Activated CD4-positive, alpha-beta T cell treated with anti-CD3 and anti-CD28 coated beads for 36 hours (primary cell): ENCODE measurements at places on chromosomes 1 and 21. TPM values are rescaled to one million over a fixed set of nuclear protein-coding genes. Genes with fewer than 3 reads are reported as not detected.

The KIF26B gene
- 0.23 TPM for total RNA-seq

The CDA gene
- not detected for total RNA-seq

GRCh38 chr1:247119600-247120407 lies 15.6 kb upstream of the ZNF669 start:
- H3K27me3 ChIP-seq: no peaks in the 10 kb centered on the region
- no peak for DNase-seq
- no peak overlapping the region for H3K27ac ChIP-seq
- no peaks in the 10 kb centered on the region for H3K36me3 ChIP-seq
- no peaks in the 10 kb centered on the region for H3K4me1 ChIP-seq
- H3K4me3 ChIP-seq: no peak overlapping the region

DNA sequence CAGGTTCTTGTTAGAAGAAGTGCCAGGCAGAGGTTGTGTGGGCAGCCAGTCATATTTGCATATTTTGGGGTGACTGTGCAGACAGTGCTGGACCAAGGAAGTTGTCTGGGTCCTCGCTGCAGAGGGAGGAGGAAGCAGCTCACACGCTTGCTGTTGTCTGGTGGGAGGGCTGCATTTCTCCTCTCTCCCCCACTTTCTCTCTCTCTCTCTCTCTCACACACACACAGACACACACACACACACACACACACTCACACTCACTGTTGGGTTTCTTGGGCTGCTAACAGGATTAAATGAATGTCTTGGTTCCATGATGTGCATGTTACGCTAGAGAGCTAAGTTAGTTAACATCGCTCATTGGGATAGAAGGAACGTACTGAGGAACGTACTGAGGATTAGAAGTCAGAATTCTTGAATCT lies 72.9 kb downstream of the AGPAT3 start:
- peaks cover 19% of the 10 kb centered on the region for H3K4me1 ChIP-seq
- H3K27me3 ChIP-seq: no peaks in the 10 kb centered on the region
- H3K27ac ChIP-seq: peak overlapping the region; percentile 13
- peaks cover 7% of the 10 kb centered on the region for H3K36me3 ChIP-seq
- no peak overlapping the region for H3K4me3 ChIP-seq

DNA sequence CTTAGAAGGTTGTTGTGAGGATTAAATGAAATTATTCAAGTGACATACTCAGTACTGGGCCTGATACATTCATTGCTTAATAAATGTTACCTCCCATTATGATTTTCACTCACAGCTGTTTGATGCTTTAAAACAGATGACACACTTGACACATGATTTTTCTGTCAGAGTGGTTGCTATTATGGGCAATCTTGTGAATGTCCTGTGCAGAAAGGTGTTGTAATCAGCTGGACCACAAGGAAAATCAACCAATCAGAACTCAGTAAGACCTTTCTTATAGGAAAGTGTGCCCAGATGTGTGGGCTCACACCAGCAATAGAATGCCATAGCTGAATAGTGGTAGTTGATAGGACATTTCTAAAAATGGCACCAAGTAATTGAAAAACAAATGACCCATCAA lies 23.5 kb downstream of the GJA5 start:
- H3K36me3 ChIP-seq: no peaks in the 10 kb centered on the region
- no peak overlapping the region for H3K4me3 ChIP-seq
- H3K27me3 ChIP-seq: peaks cover 2% of the 10 kb centered on the region

DNA sequence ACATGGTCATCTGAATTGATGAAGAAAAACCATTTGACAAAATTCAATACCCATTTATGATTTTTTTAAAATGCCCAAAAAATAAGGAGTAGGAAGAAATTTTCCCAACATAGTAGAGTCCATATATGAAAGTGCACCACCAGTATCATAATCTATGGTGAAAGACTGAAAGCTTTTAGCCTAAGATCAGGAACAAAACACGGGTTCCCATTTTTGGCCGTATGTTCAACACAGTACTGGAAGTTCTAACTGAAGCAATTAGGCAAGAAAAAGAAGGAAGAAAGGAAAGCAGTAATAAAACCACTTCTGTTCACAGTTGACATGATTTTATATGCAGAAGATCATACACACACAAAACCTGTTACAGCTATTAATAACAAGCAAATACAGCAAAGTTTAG lies 227.8 kb upstream of the RAB4A start:
- DNase-seq: no peak
- H3K27ac ChIP-seq: no peak overlapping the region
- H3K4me1 ChIP-seq: no peaks in the 10 kb centered on the region
- no peak overlapping the region for H3K4me3 ChIP-seq
